ENCODE measurements at places on chromosomes 6 and 20.

DNA sequence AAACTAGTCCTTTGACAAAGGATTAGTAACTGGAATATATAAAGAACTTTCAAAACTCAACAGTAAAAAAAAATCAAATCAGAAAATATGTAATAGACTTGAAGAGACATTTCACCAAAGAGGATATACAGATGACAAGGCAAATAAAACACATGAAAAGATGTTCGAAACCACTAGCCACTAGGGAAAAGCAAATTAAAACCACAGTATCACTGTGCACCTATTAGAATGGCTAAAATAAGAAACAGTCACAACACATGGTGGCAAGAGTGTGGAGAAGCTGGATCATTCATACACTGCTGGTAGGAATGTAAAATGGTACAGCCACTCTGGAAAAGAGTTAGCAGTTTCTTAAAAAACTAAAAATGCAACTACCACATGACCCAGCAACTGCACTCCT lies 14.9 kb downstream of the ZBTB2 start:
- DNase-seq, result no peak

GRCh38 chr6:17835784-17836183 lies 129.1 kb upstream of the NUP153 start:
- DNase-seq, result no peak

- peak; percentile 71 for DNase-seq
These were observed 985 bp downstream of the ZBP1 start for GRCh38 chr20:57619051-57619831.

DNA sequence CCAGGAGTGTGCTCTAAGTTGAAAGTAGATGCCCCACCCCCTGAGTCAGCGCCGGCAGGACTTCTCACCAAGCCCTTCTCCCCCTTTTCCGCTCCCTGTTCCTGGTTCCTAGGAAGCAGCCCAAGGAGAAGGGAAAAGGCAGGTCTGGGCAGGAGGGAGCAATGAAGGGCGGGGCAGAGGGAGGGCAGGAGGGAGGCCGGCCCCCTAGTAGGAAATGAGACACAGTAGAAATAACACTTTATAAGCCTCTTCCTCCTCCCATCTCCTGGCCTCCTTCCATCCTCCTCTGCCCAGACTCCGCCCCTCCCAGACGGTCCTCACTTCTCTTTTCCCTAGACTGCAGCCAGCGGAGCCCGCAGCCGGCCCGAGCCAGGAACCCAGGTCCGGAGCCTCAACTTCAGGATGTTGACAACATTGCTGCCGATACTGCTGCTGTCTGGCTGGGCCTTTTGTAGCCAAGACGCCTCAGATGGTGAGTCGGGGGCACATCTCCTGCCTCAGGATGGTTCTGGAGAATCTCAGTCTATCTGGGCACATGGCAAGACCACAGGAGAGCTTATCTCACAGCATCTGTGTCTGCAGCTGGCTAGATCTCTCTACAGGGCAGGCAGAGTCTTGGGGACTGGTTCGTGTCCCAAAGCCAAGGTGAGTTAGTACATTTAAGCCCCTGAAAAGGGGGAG lies at the start of gene PROCR:
Gene PROCR, plus strand, starts transcription at position 320 of the 681 bp plus-strand sequence. Its CDS starts 83 bp downstream, at position 403.
- no peak for DNase-seq

GRCh38 chr6:96286503-96286902 lies 235.1 kb upstream of the UFL1 start:
- DNase-seq, result no peak

DNA sequence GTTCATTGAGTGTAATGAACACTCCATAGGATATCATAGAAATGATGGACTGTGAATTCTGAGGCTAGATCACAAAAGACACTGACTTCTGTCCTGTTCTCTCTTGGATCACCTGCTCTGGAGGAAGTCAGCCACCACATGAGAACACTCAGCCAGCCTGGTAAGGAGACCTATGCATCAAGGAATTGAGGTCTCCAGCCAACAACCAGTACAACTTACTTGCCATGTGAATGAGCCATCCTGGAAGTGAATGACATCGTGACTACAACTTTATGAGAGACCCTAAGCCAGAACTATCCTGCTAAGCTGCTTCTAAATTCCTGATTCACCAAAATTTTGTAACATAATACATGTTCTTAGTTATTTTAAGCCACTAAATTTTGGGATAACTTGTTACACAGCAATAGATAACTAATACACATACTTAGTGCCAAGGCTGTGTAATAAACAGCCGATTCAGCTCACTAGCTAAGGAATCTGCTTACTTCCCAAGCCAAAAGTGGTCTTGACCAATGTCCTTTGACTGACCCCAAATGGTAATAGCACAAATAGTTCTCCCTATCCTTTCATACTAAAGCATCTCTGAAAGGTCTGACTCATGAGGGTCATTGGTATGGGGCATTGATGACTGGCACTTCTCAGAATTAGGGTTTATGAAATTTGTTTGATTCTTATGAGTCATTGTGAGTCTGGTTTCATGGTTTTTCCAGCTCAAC lies 6.9 kb upstream of the CTNNBL1 start:
- DNase-seq, result no peak

- no peak for DNase-seq
These were observed 451.5 kb downstream of the PLCB1 start for GRCh38 chr20:8583566-8584043.

GRCh38 chr6:34731393-34732060 lies 25.8 kb upstream of the SNRPC start:
- DNase-seq, result no peak

DNA sequence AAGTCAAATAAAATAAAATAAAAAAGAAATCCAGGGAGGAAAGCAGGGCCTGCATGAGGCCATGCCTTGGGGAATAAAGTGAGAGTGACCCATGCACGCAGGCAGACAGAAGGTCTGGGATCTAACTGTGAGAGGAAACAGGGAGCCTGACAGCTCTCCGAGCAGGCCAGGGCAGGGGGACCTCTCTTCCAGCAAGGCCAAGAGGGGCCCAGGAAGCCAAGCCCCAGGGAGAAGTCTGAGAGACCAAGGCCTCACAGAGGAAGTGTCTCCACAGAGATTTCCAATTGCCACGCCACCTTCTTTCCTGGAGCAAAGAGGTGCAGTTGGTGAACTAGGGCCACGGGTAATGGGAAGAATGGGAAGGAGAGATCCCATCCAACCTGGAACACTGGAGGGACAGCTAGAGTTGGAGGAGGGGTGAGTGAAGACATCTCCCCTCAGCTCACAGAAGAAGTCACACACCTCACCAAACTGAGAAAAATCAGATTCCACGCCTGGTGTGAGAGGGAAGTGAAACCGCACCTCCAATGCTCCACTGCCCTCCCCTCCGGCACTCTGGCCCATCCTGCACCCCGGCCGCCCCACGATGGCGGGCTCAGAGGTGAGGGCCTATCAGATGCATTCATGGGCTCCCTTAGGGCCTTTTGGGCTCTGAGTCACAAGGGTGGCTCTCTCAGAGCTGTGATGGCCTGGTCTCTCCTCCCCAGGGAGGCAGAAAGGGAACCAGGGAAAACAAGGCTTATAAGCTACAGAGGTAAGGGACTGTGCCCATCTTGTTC lies 25.1 kb upstream of the TAF8 start:
- no peak for DNase-seq

GRCh38 chr6:52976591-52977035 lies 18.5 kb downstream of the GSTA4 start:
- DNase-seq, result no peak

DNA sequence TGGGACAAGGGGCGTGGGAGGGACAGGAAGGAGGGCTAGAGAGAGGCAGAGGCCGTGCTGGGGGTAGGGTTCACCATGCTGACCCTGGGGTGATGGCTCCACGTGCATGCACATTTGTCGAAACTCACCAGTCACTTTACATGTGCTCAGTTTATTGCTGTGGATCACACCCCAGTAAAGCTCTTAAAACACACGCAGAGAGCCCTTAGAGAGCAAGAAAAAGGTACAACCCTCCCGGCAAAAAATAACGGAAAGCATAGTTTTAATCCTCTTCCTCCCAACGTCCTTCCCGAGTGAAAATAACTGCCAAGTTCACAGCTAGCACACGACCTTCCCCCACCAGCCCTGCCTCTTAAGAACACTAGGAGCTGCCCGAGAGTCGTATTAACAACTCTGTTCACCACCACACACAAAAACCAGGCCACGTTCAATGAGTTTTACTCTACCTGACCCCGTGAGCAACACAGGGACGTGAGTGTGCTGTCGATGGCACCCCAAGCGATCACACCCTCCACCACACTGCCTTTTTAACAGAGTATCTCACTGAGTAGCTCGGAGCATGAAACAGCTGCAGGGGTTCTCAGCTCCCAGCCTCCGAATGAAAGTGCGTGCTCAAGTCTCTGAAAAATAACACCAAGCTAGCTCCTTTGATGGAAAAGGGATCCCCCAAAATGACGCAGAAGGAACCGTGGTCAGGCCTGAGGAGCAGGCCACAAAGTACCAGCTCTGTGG lies 39.7 kb downstream of the TAF4 start:
- DNase-seq, result no peak

DNA sequence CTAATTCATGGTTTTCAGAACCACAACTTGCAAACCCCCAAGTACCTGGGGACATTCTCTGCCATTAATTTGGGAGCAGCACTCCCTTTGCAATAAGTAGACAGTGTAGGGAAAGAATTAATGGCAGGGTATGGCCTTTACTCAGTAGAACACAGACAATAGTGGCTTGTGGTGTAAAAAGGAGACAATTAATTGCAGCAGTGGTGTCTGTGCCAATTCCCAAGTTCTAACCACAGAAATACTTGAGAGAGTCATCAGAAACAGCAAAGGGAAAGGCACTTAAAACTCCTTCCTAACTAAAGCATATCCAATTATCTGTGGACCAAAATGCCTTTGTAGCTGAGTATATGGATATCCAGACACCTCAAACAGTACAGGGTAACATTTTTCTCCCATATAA lies 257.6 kb upstream of the POU3F2 start:
- DNase-seq, result no peak

- DNase-seq, result no peak
These were observed 246.2 kb upstream of the NRSN1 start for GRCh38 chr6:23879816-23880215.

- no peak for DNase-seq
These were observed 4.8 kb downstream of the SLC32A1 start for GRCh38 chr20:38728911-38729642.

- no peak for DNase-seq
These were observed 49.0 kb upstream of the HTR1E start for GRCh38 chr6:86888301-86888700.

DNA sequence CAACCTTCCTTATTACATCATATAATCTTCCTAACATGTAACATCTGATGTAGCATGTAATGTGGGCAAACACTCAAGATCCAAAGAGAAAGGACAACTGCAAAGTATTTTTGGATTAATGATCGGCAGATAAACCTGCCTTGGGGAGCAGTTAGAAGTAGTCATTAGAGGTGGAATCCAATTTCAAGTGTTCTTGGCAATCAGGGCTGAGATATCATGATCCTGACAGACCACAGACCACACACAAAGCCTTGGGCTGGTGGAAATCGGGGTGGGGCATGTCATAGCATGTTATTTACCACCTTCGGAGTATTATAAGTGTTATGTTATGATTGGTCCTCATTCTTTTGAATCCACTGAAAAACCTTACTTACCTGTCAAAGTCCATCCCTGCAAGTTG lies 16.3 kb downstream of the NCOA5 start:
- DNase-seq, result no peak

GRCh38 chr6:356828-357251 lies 34.7 kb upstream of the IRF4 start:
- no peak for DNase-seq

GRCh38 chr6:130322673-130323268 lies 43.0 kb upstream of the TMEM200A start:
- DNase-seq, result peak; percentile 26

DNA sequence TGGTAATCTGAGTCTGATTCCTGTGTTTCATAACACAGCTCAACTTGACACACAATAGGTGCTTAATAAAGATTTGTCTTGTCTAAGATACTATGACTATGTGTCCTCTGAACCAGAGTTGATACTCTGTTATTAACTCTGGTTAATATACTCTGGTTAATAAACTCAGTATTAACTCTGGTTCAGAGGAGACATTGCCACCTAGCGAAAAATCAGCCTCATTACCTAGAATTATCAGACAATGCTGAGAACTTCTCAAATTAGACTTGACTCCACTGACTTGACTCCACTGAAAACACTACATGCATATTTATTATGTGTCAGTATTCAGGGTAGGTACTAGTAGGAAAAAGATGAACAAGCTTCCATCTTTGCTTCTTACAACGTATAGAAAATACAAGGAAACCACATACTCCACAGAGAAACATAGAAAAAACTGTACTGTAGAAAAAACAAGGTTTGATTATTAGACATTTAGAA lies 73.9 kb downstream of the AHI1 start:
- no peak for DNase-seq

DNA sequence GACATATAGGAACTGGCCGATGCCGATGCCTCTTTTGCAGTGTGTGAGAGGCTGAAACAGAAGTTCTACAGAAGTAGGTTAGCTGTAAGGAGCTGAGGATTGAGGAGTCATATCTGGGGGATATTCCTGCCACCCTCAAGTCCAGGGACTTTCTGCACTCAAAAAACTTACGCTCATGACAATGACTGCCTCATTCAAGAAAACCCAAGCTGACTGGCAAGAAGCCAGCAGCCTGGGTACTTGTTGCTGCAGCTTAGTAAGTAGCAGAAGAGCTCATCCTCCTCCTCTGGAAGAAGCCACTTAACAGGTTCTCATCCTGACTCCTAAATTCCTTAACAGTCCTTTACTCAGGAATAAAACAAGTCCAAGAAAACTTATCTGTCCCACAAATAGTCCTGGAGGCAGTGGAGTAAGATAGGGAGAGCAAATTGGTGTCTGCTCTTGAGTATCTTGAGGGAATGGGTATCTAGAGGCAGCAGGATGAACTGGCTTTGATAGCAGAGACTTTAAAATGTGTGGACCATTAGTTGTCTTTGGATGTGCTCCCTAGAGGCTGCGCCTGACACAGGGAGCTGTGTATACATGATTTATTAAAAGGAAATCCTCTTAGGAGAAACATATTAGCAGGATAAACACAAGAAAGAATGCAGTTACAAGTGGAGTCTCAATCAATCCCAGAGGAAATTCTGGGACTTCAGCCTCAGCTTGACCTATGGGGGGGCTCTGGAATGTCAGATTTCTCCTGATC lies 7.4 kb downstream of the CALHM5 start:
- DNase-seq, result no peak

DNA sequence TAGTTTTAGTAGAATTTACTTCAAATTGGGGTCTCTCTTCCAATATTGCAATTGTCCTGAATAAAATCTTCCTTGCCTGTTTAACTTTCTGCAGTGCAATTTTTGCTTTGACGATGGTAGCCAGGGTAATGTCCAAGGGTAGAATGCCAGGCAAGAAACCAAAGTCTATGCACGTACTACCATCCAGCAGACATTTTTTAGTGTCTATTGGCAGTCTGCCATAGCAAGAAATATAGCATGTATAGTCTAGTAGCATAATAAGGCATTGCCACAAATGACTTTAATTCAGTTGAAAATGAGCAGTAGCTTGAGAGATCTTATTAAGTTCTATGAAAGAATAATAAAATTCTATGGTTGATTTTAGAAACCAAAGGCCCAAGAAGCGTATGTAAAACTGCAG lies 62.3 kb upstream of the KCNQ5 start:
- no peak for DNase-seq

- DNase-seq, result no peak
These were observed 70.8 kb downstream of the PTPN1 start for GRCh38 chr20:50580842-50581544.

- DNase-seq, result no peak
These were observed 81.0 kb downstream of the SMLR1 start for GRCh38 chr6:130908188-130908587.

Data from activated T-helper 1 cell treated with anti-CD3 and anti-CD28 coated beads, Interleukin-12 subunit alpha, Interleukin-12 subunit beta, Interleukin-2, Interleukin-4 antibody, amounts not matched to agents 30 ng/mL and 10 ng/mL and 1 ng/mL, durations not matched to agents 14 hours and 24 hours and 36 hours (primary cell).